Muscle of back (tissue), 13 donors: ENCODE measurements at places on chromosomes 1 and 21. TPM values are rescaled to one million over a fixed set of nuclear protein-coding genes. Genes with fewer than 3 reads are reported as not detected.

Gene SLC44A3
- polyA plus RNA-seq: 3.8 TPM

Gene DIO1
- 0.49 TPM for polyA plus RNA-seq

Gene WDR64
- polyA plus RNA-seq: not detected

Gene S100A2
- 11.4 TPM for polyA plus RNA-seq
